Skeletal muscle tissue (tissue), 5 donors: ENCODE measurements at places on chromosomes 1 and 21. TPM values are rescaled to one million over a fixed set of nuclear protein-coding genes. Genes with fewer than 3 reads are reported as not detected.

The IFNLR1 gene
- not detected for total RNA-seq

The TIE1 gene
- 49.6 TPM for total RNA-seq

The DNAJC6 gene
- 2.6 TPM for total RNA-seq

The TMEM81 gene
- 0.52 TPM for total RNA-seq

The RNU1-1 gene
- total RNA-seq: under 0.01 TPM

The OTUD7B gene
- total RNA-seq: 15.7 TPM

The USP48 gene
- 55.3 TPM for total RNA-seq

The ERICH3 gene
- not detected for total RNA-seq

The AMIGO1 gene
- total RNA-seq: 8.4 TPM

The TGFB2 gene
- total RNA-seq: 50.6 TPM

The RXFP4 gene
- total RNA-seq: not detected

The C1orf35 gene
- total RNA-seq: 4.7 TPM

The SIKE1 gene
- total RNA-seq: 27.7 TPM

The PTPRC gene
- 15.7 TPM for total RNA-seq

The NMNAT2 gene
- total RNA-seq: 0.52 TPM

The PPIAL4G gene
- total RNA-seq: not detected

The ESRRG gene
- total RNA-seq: 25.1 TPM

The DSCAM gene
- 0.52 TPM for total RNA-seq

The CTTNBP2NL gene
- 8.4 TPM for total RNA-seq

The ELK4 gene
- total RNA-seq: 13.6 TPM

The ALG14 gene
- total RNA-seq: 1.0 TPM

The RGS13 gene
- under 0.01 TPM for total RNA-seq

The C1orf94 gene
- total RNA-seq: not detected

The ACTRT2 gene
- total RNA-seq: not detected

The CSF1 gene
- 7.3 TPM for total RNA-seq

The CD34 gene
- 20.9 TPM for total RNA-seq

The SPRR2G gene
- not detected for total RNA-seq

The CAPN8 gene
- total RNA-seq: 1.0 TPM

The GUCA2B gene
- not detected for total RNA-seq

The WDR64 gene
- not detected for total RNA-seq

The SYTL1 gene
- total RNA-seq: under 0.01 TPM

The LAMB3 gene
- total RNA-seq: 0.52 TPM

The MRPL9 gene
- total RNA-seq: 90.3 TPM

The CDK11B gene
- 8.4 TPM for total RNA-seq

The IRF6 gene
- total RNA-seq: 0.52 TPM

The COL6A1 gene
- total RNA-seq: 270 TPM

The SLC30A10 gene
- total RNA-seq: 1.0 TPM

The CFAP74 gene
- total RNA-seq: under 0.01 TPM
